ENCODE measurements at places on chromosomes 3 and 15. TPM values are rescaled to one million over a fixed set of nuclear protein-coding genes. Genes with fewer than 3 reads are reported as not detected.

REC114 gene
- 0.36 TPM for total RNA-seq

P2RY12 gene
- total RNA-seq = 0.81 TPM

LRRC31 gene
- not detected for total RNA-seq

STAC gene
- 1.3 TPM for total RNA-seq

ZNF502 gene
- 2.8 TPM for total RNA-seq

GOLGA6D gene
- not detected for total RNA-seq

- H3K36me3 ChIP-seq = no peaks in the 10 kb centered on the region
- H3K27ac ChIP-seq = no peak overlapping the region
- no peak overlapping the region for H3K4me3 ChIP-seq
- no peak for DNase-seq
- no peaks in the 10 kb centered on the region for H3K27me3 ChIP-seq
Measured at GRCh38 chr3:16252243-16252978, 12.3 kb downstream of the DPH3 start.

- H3K27ac ChIP-seq = no peak overlapping the region
- H3K4me3 ChIP-seq = no peak overlapping the region
- DNase-seq = no peak
Measured at GRCh38 chr15:49888734-49889133, 230.3 kb downstream of the ATP8B4 start.

- peaks cover 25% of the 10 kb centered on the region for H3K4me1 ChIP-seq
- no peak overlapping the region for H3K4me3 ChIP-seq
- no peak overlapping the region for H3K27ac ChIP-seq
- peaks cover 25% of the 10 kb centered on the region for H3K36me3 ChIP-seq
- H3K27me3 ChIP-seq = no peaks in the 10 kb centered on the region
Measured at GRCh38 chr3:40451551-40451950, 5.6 kb upstream of the RPL14 start.

DNA sequence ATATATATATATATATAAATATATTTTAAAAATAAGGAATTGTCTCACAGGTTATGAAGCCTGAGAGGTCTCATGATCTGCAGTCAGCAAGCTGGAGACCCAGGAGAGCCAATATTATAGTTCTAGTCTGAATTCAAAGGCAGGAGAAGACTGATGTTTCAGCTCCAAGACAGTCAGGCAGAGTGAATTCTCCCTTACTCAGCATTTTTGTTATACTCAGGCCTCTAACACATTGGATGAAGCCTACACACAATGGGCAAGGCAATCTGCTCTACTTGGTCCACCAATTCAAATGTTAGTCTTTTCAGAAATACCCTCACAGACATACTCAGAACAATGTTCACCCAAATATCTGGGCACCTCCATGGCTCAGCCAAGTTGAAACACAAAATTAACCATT, 157.2 kb downstream of the GOLIM4 start:
- DNase-seq = no peak
- no peak overlapping the region for H3K4me3 ChIP-seq
- no peaks in the 10 kb centered on the region for H3K4me1 ChIP-seq
- H3K27ac ChIP-seq = no peak overlapping the region
- H3K36me3 ChIP-seq = no peaks in the 10 kb centered on the region

DNA sequence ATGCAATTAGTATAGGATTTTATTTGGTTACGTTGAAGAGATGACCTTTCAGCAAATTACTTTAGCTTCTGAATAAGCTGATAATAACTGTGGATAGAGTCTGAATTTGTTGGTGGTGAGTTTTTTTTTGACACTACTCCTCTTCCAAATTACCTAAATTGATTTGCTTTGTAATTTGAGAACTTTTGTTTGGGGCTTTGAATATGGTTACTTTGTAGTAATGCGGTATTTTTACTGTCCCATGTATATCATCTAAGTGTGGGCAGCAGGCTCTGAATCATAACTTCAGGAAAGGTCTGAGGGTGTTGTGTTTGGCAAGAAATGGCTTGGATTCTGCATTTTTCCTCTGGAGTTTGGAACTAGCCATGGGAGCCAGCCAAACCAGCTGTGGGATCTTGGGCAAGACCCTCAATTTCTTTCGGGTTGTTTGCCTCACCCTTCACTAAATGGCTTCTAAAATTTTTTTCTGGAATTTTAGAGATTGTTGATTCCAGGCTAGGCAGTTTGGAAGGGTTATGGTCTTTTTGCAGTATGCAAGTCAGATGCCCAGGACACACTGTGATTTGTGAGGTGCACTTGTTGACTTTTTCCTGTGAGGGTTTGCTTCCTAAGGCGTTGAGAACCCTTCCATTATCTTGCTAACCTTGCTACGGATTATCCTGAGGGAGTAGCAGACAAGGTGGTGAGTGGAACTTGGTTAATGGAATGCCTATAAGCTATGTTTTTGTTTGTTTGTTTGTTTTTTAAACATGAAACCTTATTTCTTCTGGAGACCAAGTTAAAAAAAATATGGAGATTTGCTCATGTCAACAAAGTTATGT, 10.4 kb downstream of the PTPRG start:
- H3K4me3 ChIP-seq = no peak overlapping the region
- no peak overlapping the region for H3K27ac ChIP-seq
- H3K36me3 ChIP-seq = no peaks in the 10 kb centered on the region
- no peak for DNase-seq

DNA sequence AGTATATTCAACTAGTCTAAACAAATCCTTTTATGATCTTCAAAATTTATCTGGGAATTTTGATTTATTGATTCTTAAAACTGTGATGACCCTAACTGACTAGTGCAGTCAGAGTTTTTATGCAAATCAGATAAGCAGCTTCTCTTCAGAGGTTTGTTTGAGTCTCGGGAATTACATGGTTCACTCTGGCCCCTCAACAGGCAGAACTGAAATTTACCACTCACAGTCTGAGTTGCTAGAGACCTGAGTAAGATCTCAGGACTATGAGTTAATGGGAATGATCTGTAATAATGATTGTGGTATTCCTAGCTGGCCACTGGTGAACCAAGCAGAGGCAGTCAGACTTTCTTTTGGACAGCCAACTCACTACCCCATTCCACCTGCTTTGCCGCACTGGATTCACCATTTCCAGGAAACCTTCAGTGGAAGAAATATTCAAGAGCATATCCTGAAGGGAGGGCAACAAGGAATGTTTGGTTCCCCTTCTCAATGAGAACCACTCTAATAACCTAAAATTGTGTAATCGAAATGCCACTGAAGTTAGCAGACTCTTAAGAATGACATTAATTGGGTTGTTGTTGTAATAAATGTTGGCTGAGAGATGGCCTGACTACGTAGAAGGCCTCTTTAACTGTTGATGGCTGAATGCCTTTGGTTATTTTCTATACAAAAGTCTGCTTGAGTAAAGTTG, 11.5 kb upstream of the DNAJC13 start:
- DNase-seq = no peak
- peaks cover 7% of the 10 kb centered on the region for H3K4me1 ChIP-seq
- H3K4me3 ChIP-seq = no peak overlapping the region
- H3K36me3 ChIP-seq = no peaks in the 10 kb centered on the region

- H3K27me3 ChIP-seq = no peaks in the 10 kb centered on the region
- no peaks in the 10 kb centered on the region for H3K36me3 ChIP-seq
- no peaks in the 10 kb centered on the region for H3K4me1 ChIP-seq
- no peak for DNase-seq
- H3K4me3 ChIP-seq = no peak overlapping the region
Measured at GRCh38 chr15:58296276-58296675, 135.5 kb upstream of the LIPC start.

- no peaks in the 10 kb centered on the region for H3K36me3 ChIP-seq
- no peaks in the 10 kb centered on the region for H3K4me1 ChIP-seq
- no peak overlapping the region for H3K27ac ChIP-seq
Measured at GRCh38 chr3:64073158-64073761, 50.0 kb upstream of the PSMD6 start.

GRCh38 chr15:97838606-97839210, 121.8 kb upstream of the ARRDC4 start:
- H3K27me3 ChIP-seq = no peaks in the 10 kb centered on the region
- no peak for DNase-seq
- H3K4me1 ChIP-seq = no peaks in the 10 kb centered on the region
- no peaks in the 10 kb centered on the region for H3K36me3 ChIP-seq

DNA sequence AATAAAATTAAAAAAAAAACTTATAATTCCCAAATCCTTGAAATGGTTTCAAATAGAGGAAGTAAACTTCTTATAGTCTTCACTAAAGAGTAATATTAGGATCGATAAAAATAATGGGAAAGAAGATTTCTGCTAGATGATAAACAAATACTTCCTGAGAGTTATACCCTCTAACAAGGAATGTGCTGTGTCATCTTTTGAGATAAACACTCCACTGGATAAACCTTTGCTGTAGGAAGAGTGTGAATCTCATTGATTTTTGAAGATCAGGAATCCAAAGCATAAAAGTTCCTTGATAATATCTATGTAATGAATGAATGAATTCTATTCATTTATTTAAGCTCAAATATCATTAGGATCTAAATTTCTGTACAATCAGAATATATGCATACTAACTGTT, 161.0 kb upstream of the GBE1 start:
- DNase-seq = no peak
- no peaks in the 10 kb centered on the region for H3K36me3 ChIP-seq
- H3K27me3 ChIP-seq = no peaks in the 10 kb centered on the region
- no peak overlapping the region for H3K27ac ChIP-seq

GRCh38 chr3:171283183-171283847, 176.9 kb downstream of the TNIK start:
- peaks cover 47% of the 10 kb centered on the region for H3K4me1 ChIP-seq
- H3K27me3 ChIP-seq = no peaks in the 10 kb centered on the region
- DNase-seq = no peak
- peak overlapping the region; percentile 73 for H3K27ac ChIP-seq
- H3K36me3 ChIP-seq = no peaks in the 10 kb centered on the region
- H3K4me3 ChIP-seq = no peak overlapping the region

DNA sequence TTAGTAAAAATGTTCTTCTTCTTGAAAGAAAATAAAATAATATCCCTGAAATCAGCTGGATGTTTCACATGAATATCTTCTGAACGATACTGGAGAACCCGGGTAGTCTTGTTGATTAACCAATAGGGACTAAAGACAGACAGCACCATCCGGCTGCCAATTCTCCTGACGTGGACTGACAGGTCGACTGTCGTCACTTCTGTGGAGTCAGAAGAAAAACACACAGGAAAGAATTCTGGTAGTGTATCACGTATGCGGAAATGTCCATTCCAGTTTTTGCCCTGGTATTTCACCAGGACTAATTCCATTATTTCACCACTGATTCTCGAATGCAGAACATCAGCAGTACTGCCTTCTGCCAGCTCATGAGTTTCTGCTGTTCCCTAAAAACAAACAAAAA, 144.6 kb downstream of the VPS13C start:
- H3K27ac ChIP-seq = no peak overlapping the region
- no peak for DNase-seq
- H3K36me3 ChIP-seq = no peaks in the 10 kb centered on the region
- H3K27me3 ChIP-seq = no peaks in the 10 kb centered on the region
- H3K4me1 ChIP-seq = no peaks in the 10 kb centered on the region

Measured in heart right ventricle (tissue), 16 donors.